ENCODE measurements at places on chromosomes 2 and 18.

GRCh38 chr18:5304232-5304631 is 8.7 kb upstream of the ZBTB14 start:
- DNase-seq: no peak

GRCh38 chr2:105402809-105403208 is 4.0 kb upstream of the FHL2 start:
- no peak for DNase-seq

DNA sequence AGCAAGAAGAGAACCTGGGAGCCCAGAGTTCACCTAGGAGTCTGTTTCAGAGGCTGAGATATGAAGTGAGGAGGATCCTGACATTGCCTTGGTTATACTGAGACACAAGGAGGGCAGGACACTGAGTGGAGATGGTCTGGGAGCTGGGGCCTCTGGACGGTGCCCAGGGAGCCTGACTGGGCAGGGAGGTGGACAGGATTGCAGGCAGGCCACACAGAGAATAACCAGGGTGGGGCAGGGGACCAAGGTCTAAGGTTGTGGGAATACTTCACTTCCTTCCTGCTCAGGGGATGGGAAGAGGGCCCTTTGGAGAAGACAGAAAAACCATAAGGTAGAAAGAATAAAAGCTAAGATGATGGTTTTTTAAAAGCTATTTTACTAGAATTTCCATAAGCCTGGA is 18.7 kb downstream of the EDAR start:
- no peak for DNase-seq

GRCh38 chr2:175579646-175580045 is 398.1 kb upstream of the ATP5MC3 start:
- peak; percentile 80 for DNase-seq

DNA sequence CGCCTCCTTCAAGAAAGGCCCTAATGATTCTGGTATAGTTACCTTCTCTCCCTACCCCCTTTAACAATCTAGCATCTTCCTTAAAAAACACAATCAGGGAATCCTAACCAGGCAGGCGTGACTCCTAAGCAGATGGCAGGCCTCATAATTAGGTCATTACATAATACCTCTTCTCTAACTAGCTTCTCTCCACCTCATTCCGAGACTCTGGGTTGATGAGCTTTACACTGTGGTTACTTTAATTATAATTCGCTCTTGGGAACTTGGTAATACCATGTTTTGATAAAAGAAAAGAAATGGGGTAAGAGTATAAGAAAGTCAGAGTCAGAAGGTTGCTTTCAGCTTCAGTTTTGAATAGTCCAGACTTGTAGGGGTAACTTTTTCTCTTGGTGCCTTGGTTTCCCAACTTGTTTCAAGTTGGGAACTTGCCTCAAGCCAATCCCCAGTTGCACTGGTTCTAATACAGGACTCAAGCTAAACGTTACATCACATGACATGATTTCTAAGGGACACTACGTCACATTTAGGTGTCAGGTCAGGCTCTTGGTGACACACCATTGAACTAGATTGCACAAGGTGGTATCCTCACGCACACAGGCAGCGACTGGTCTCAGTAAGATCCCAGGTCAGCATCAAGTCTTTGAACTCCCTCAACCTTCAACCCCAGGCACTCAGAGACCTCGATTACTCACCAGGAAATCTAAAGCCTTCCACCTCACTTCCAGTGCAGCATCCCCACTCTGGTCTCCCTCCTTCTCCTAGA is 59.2 kb downstream of the AAK1 start:
- DNase-seq: no peak

Data from AML-193 (cell line).